ENCODE measurements at places on chromosomes 6 and 20. TPM values are rescaled to one million over a fixed set of nuclear protein-coding genes. Genes with fewer than 3 reads are reported as not detected.

The BLOC1S5 gene
- 11.0 TPM for total RNA-seq

The BPIFB1 gene
- total RNA-seq = not detected

The ADGRB3 gene
- 8.9 TPM for total RNA-seq

DNA sequence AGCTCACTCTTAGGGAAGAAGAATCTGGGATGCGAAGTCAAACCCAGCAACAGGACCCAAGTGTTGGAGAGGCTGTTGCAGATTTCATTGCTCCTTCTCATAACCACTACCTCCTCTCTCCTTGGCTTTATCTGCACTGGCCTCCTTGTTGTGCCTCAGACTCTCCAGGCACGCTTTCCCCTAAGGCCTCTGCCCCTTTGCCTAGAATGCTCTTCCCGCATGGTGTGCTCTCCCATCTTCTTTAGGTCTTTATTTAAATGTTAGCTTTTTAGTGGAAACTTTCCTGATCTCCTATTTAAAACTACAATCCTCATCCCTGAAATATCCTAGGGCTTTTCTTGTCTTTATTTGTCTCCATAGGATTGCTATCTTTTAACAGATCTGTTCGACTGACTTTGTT is 94.9 kb upstream of the TMEM30A start:
- H3K36me3 ChIP-seq = no peaks in the 10 kb centered on the region
- H3K27ac ChIP-seq = no peak overlapping the region

DNA sequence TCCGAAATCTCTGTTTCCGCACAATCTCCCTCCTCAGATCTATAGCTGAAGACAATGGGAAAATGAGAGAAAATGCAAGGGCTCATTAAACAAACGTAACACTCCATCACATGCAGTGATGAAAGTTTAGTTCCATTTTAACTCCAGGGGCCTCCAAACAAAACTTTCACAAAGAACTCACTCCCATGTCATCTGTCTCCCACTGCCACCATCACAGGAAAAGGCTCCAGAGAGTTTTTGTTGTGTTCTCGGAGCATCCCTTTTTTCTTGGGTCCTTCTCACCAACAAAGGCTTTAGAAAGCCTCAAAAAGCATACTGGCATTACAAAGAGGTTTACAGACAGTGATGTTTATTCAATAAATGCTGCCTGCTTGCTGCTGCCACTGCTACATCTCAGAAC is 339.6 kb downstream of the TPBG start:
- DNase-seq = no peak
- no peaks in the 10 kb centered on the region for H3K4me1 ChIP-seq
- no peak overlapping the region for H3K4me3 ChIP-seq
- H3K36me3 ChIP-seq = no peaks in the 10 kb centered on the region
- no peak overlapping the region for H3K27ac ChIP-seq

- no peak overlapping the region for H3K4me3 ChIP-seq
- no peak overlapping the region for H3K27ac ChIP-seq
- H3K27me3 ChIP-seq = no peaks in the 10 kb centered on the region
- no peak for DNase-seq
- no peaks in the 10 kb centered on the region for H3K4me1 ChIP-seq
- H3K36me3 ChIP-seq = no peaks in the 10 kb centered on the region
Measured at GRCh38 chr6:150200428-150201100, 57.7 kb downstream of the PPP1R14C start.

DNA sequence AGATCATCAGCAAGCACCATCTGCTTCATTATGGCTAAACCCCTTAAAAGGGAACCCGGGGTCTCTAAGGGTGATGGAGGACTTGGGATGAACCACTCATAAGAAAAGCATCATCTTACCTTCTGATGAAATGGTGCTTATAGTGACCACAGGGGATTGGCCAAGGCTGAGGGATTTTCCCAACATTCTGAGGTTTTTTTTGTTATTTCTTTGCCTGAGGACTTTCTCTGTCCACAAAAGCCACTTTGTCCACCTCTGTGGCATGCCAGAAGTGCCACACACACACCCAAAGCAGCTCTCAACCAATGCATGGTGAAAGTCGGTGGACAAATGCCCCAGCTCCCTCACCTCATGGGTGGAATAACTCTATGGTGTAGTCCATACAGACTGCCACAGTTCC is 79.3 kb upstream of the TOP1 start:
- H3K4me1 ChIP-seq = no peaks in the 10 kb centered on the region
- H3K27me3 ChIP-seq = peaks cover 54% of the 10 kb centered on the region
- no peak overlapping the region for H3K4me3 ChIP-seq
- H3K36me3 ChIP-seq = no peaks in the 10 kb centered on the region
- H3K27ac ChIP-seq = no peak overlapping the region
- no peak for DNase-seq

DNA sequence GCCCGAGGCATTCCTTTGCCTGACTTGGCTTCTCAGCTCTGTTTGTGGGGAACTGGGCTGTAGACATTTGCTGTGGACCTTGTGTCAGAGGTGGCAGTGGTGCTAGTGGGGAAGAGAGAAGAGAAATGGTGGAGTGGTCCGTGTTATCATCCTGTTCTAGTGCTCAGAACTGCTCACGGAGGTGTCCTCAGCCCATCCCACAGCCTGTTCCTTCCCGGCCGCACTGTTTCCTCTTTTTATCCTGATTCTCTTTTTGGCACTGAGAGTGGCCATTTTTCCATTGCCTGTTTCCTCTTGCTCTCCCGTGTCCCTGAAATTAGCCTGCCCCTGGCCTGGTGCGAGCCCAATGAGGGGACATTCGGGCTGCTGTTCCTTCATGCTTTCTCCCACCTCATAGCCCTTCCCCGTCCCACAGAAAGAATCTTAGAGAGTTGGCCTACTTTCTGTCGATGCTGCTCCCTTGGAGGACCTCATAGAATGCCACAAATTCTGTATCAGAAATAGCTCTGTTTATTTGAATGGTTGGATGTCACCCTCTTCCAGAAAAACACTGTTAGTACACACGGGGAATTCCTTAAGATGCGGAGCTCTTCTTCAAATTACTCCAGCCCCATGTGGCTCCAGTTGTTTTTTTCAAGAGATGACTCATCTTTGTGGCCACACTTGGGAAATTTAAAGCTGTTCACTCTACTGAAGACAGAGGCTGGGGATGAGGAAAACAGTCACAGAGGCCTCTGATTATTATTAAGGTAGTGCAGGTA is 26.1 kb downstream of the FARS2 start:
- no peaks in the 10 kb centered on the region for H3K36me3 ChIP-seq
- no peak overlapping the region for H3K4me3 ChIP-seq
- H3K27me3 ChIP-seq = no peaks in the 10 kb centered on the region
- DNase-seq = no peak
- peak overlapping the region; percentile 58 for H3K27ac ChIP-seq
- H3K4me1 ChIP-seq = peaks cover 17% of the 10 kb centered on the region

GRCh38 chr6:118708744-118709143 is 57.4 kb upstream of the CEP85L start:
- H3K27ac ChIP-seq = peak overlapping the region; percentile 98
- peaks cover 53% of the 10 kb centered on the region for H3K4me1 ChIP-seq
- peak overlapping the region; percentile 78 for H3K4me3 ChIP-seq
- no peak for DNase-seq
- no peaks in the 10 kb centered on the region for H3K36me3 ChIP-seq

DNA sequence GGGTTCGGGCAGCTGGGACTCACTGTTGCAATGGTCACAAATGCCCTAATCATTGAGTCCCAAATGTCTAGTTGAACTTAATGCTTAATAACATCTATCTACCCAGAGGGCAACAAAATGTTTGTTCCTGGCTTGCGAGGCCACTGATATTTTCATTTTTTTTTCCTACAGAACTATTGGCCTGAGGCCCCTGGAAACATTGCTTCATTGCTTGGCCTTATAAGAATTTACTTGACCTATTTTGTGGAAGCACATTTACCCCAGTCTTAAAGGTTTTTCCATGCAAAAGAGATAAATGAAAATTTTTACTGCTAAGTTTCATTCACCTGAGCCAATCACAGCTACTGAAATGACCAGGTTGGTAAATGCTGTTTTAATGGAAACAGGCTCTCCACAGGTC is 133.1 kb upstream of the RIPOR2 start:
- H3K27me3 ChIP-seq = no peaks in the 10 kb centered on the region
- H3K4me3 ChIP-seq = no peak overlapping the region
- no peak for DNase-seq
- no peak overlapping the region for H3K27ac ChIP-seq
- no peaks in the 10 kb centered on the region for H3K36me3 ChIP-seq

GRCh38 chr6:89966228-89966544 is 71.9 kb downstream of the GJA10 start:
- H3K4me3 ChIP-seq = no peak overlapping the region
- H3K27ac ChIP-seq = no peak overlapping the region

GRCh38 chr6:170089963-170090362 is 200.9 kb downstream of the DLL1 start:
- DNase-seq = no peak
- no peaks in the 10 kb centered on the region for H3K27me3 ChIP-seq
- no peaks in the 10 kb centered on the region for H3K4me1 ChIP-seq
- H3K4me3 ChIP-seq = no peak overlapping the region
- no peak overlapping the region for H3K27ac ChIP-seq

DNA sequence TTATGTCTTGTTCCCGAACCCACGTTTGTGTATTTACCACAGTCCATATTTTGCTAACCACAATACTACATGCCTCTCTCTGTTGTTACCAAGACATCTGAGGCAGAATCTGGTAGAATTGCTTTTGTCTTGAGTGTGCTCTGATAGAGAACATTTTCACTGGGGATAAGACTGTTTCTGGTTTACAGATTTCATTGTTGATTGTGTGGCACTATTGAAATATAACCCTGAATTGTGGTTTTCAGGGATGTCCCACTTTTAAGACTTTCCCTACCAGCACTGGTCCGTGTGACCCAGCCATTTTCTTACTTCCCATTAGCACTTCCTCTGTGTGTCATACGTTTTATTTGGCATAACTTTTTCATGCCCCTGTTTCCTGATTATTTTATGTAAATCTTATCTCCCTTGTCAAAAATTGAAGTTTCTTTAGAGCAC is 12.2 kb downstream of the NCOA7 start:
- H3K4me1 ChIP-seq = peaks cover 36% of the 10 kb centered on the region
- no peak for DNase-seq
- peak overlapping the region; percentile 74 for H3K27ac ChIP-seq
- H3K4me3 ChIP-seq = no peak overlapping the region
- peaks cover 25% of the 10 kb centered on the region for H3K36me3 ChIP-seq

- H3K4me3 ChIP-seq = no peak overlapping the region
- no peaks in the 10 kb centered on the region for H3K4me1 ChIP-seq
- H3K36me3 ChIP-seq = no peaks in the 10 kb centered on the region
- no peak for DNase-seq
- no peak overlapping the region for H3K27ac ChIP-seq
Measured at GRCh38 chr6:129786548-129786947, 74.6 kb downstream of the TMEM244 start.

DNA sequence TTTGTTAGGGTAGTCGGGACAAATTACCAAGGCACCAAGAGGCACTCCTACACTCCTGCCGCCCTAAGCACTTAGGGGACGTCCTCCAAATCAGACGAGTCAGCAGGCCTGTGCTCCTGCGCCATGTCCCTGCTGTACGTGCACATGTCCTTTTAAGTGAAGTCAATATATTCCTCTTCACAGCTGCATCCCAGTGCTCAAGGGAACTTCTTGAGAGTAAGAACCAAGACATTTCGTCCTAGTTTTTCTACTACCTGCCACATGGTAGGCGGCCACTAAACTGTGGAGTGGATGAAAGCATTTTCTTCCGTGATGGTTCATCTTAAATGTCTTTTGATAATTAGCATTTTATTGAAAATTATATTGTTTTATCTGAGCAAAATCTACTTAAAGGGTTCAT is 100.7 kb downstream of the RPP40 start:
- no peak for DNase-seq
- peaks cover 5% of the 10 kb centered on the region for H3K4me1 ChIP-seq
- H3K27ac ChIP-seq = no peak overlapping the region
- peaks cover 18% of the 10 kb centered on the region for H3K36me3 ChIP-seq
- H3K4me3 ChIP-seq = no peak overlapping the region
- H3K27me3 ChIP-seq = no peaks in the 10 kb centered on the region

GRCh38 chr20:47944682-47945081 is 159.4 kb upstream of the SULF2 start:
- no peaks in the 10 kb centered on the region for H3K4me1 ChIP-seq
- no peak overlapping the region for H3K4me3 ChIP-seq
- H3K27ac ChIP-seq = no peak overlapping the region
- no peaks in the 10 kb centered on the region for H3K36me3 ChIP-seq
- H3K27me3 ChIP-seq = peaks cover 49% of the 10 kb centered on the region
- DNase-seq = no peak

- no peak for DNase-seq
- H3K27me3 ChIP-seq = peaks cover 2% of the 10 kb centered on the region
- no peak overlapping the region for H3K4me3 ChIP-seq
- no peaks in the 10 kb centered on the region for H3K4me1 ChIP-seq
- no peak overlapping the region for H3K27ac ChIP-seq
Measured at GRCh38 chr20:19588241-19588640, 169.8 kb upstream of the RIN2 start.

Measured in osteocyte (in vitro differentiated cells).